Cardiac muscle cell (in vitro differentiated cells and primary cell): ENCODE measurements at places on chromosomes 7 and 10.

DNA sequence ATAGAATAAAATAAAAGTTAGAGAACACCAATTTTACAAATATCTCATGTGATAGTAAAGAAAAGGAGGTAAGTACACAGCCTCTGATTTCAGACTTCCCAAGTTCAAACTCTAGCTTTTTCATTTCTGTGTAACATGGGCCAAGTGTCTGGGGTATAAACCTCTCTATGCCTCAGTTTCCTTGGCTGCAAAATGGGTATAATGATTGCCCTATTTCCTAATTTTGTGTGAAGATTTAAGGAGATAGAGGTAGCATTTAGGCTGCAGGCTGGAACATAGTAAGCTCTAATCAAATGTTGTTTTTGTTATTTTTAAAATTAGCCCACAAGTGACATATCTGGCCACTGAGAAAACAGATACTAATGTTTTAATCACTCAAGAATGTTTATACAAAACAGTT, 26.1 kb upstream of the EPC1 start:
- no peak for DNase-seq

DNA sequence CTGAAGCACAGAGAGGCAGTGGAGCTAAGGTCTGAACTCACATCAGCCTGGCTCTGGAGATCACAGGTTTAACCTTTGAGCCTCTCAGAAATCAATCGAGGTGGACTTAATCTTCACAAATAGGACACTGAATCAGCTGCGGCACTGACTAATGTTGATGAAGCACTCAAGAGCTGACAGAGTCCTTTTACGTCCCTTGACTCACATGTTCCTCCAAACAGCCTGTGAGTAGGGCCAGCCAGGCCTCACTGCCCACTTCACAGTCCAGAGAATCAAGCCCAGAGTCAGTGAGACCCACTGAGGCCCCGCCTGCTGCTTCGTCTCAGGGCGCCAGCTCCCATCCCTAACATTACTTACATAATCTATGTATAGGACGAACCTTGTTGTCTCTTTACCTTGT, 63.1 kb downstream of the TNS3 start:
- DNase-seq, result no peak

- no peak for DNase-seq
These were observed 4.4 kb upstream of the LZTS2 start for GRCh38 chr10:100995181-100995580.

- DNase-seq, result peak; percentile 73
These were observed 129.0 kb downstream of the BICC1 start for GRCh38 chr10:58641708-58642107.

DNA sequence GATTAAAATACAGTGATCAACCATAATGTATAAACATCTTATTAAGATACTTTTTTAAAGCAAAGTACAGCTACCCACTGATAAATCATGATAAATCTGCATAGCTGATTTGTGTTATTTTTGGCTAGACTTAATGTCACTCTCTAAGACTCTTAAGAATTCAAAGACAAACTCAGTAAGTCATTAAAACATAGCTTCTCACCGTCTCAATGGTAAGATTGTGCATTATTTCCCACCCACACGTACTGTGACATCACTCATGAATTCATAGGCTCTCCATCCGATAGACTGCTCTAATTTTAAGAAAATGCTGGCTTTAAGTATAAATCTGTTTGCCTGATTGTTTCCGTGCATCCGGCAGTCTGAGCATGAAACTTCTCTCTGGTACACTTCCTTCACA, 266.1 kb downstream of the GLI3 start:
- DNase-seq, result no peak

DNA sequence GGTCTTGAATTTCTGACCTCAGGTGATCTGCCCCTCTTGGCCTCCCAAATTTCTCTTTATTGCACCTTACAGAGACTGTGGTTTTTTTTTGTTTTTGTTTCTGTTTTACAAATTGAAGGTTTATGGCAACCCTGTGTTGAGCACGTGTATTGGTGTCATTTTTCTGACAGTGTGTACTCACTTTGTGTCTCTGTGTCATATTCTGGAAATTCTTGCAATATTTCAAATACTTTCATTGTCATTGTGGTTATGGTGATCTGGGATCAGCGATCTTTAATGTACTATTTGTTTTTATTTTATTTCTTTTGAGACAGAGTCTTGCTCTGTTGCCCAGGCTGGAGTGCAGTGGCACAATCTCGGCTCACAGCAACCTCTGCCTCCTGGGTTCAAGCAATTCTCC, 89.8 kb downstream of the PRTFDC1 start:
- no peak for DNase-seq

- no peak for DNase-seq
These were observed 36.2 kb downstream of the ZCCHC24 start for GRCh38 chr10:79409038-79409725.

- no peak for DNase-seq
These were observed 1237.3 kb downstream of the XPNPEP1 start for GRCh38 chr10:108685863-108686531.

DNA sequence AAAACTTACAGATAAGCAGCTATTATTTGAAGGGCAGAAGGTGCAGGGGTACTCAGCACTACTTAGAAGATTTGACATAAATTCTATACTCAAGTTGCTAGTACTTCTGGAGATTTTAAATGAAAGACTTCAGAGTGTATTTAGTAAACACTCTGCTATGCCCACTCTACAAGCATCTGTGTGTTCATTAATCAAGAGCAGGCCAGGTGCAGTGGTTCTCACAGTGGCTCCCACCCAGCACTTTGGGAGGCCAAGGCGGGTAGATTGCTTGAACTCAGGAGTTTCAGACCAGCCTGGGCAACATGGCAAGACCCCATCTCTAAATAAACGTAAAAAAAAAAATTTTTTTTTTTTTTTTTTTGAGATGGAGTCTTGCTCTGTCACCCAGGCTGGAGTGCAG, 38.9 kb upstream of the TOMM7 start:
- no peak for DNase-seq

GRCh38 chr10:20871970-20872369, 25.1 kb downstream of the NEBL start:
- DNase-seq, result no peak

DNA sequence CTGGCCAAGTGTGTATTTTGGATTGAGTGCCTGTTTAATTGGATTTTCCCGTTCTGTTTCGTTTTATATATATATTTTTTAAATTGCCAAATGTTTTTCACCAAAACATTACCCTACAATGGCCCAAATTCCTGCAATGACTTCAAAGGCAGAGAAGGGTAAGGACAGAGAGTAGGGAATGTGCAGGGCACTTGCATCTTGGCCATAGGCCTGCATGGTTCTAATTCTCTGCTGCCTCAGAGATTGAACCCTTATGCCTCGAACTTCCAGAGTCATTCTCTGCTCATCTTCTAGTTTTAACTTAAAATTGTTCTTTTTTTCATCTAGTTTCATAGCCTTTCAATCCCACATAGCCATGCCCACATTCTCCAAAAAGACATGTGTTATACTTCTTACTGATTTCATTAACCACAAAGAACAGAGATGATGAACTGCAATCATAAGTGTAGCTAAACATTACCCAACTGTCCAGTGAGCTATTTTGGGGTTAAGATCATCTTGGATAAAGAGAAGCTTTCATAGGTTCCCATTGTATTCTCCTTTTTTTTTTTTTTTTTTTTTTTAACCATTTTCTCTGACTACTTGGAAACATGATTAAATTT, 177.6 kb downstream of the PLXDC2 start:
- peak; percentile 85 for DNase-seq

DNA sequence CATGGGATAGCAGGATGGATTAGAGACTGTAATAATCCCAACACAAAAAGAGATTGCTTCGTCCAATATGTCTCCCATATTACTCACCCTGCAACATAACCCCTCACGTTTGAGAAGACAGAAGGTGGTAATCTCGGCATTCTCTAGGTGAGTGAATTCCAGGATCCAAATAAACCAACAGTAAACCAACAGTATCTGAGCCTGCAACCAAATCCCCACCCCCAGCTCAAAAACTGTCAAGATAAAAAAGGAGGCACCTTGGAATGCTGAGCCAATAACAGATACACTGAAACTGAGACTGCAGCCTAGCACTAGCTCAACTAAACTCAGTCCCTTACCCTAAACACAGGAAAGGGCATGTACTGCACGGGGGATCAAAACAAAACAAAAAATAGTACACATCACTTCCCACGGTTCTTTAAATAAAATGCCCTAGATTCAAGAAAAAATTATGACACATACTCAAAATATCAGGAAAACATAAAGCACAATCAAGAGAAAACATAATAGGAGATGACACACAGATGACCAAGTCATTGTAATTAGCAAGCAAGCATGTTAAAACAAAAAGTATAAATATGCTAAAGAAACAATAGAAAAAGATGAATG, 28.0 kb downstream of the IPMK start:
- no peak for DNase-seq

GRCh38 chr10:117542706-117543224, at the start of gene EMX2:
Gene EMX2 (plus strand): TSS chr10:117542746. CDS start chr10:117543268, 522 bp downstream.
- no peak for DNase-seq

DNA sequence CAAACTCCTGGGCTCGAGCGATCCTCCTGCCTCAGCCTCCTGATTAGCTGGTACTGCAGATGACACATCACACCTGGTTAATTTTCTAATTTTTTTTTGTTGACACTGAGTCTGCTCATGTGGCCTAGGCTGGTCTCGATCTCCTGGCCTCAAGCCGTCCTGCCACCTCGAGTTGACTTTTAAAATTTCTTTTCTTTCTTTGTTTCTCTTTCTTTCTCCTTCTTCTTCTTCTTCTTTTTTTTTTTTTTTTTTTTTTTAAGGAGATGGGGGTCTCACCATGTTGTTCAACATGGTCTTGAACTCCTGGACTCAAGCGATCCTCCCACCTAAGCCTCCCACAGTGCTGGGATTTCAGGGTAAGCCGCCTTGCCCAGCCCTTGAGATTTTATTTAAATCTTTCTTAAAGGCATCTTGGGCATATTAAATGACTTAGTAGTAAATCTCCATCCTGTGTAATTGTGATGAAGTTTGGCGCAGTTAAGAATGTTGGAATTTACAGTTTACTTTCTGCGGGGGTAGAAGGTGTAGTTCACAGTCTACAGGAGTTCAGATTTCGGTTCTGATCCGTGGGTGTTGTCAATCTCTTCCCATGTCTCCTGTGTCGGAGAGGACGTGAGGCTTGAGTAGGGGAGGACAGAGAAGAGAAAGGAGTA, 1.0 kb upstream of the ITGA8 start:
- DNase-seq, result no peak

- peak; percentile 52 for DNase-seq
These were observed 191.2 kb upstream of the PRSS1 start for GRCh38 chr7:142557971-142558582.

- DNase-seq, result no peak
These were observed 382.2 kb upstream of the ZMIZ1 start for GRCh38 chr10:78686444-78687060.

GRCh38 chr10:98589691-98590090, 143.0 kb upstream of the HPS1 start:
- DNase-seq, result no peak

GRCh38 chr10:85615556-85615955, 751.0 kb downstream of the GRID1 start:
- DNase-seq, result no peak

- DNase-seq, result peak; percentile 92
These were observed at the start of gene ELN for GRCh38 chr7:74027683-74028320. Gene ELN (plus strand): TSS chr7:74028173. CDS start chr7:74028188, 15 bp downstream.

DNA sequence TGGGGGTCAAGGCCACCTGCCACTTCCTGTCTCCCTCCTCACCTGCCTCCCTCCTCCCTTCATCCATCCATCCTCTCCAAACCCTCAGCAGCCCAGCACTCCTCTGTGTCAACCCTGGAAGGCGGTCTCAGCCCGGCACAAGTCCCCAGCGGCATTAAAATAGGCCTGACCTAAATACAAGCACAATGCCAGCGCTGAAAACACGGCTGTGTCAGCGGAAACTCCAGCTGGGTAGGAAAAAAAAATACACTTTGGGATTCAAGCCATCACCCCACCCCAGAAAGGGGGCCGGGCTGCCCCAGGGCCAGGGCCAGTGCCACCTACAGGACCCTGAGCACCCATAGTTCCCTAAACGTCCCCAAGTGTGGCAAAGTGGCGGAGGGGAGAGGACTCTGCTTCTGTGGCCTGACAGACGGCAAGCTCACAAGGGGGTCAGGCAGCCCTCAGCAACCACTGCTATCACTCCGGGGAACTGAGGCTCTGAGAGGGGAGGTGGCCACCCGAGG, 22.7 kb upstream of the GTF2IRD1 start:
- DNase-seq, result no peak

DNA sequence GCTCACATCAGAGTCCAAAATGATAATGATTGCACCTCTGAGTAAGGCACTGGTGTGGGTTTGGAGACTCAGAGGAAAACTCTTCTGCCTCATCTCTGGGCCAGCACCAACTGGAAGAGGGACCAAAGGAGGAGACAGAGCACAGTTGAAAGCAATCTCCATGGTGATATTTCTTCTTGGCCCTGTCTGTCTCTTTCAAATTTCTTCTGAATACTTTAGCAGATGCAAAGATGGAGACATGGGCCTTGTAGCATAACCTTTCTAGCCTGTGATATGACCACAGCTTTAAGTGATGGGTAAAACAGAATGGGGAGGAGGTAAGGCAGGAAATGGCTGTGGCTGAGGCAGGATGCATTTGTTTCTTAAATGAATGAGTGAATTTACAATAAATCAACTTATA, 12.2 kb upstream of the GIMAP7 start:
- no peak for DNase-seq

DNA sequence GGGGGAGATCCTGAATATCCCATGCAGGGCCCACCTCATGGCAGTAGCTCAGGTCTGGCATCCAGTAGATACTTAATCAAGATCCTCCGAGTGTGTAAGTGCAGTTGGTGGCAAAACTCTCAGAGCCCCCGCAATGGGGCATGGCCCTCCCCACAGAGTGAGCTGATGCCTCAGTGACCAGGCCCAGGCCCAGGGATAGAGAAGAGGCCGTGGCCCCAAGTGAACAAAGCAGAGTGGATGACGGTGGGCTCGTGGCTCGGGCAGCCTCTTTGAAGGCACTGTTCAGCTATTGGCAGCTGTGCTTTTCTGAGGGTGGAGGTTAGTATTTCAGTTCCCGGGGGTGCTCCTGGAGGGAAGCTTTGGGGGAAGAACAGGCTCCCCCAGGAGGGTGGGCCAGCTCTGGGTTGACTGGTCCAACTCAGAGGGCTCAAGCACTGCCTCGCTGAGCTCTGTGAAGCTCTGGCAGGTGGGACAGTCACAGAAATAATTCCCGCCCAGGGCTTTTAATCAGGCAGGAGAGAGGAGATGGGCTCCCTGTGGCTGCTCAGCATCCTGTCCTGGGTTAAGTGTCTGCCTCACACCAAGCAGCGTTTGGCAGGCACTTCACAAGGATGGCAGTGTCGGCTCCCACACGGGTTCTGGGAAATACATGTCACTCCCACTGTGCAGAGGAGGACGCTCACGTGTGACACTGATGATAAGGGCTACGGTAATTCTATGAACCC, 583.6 kb downstream of the TCERG1L start:
- DNase-seq, result no peak

GRCh38 chr7:42511027-42511426, 274.0 kb upstream of the GLI3 start:
- DNase-seq, result peak; percentile 16

DNA sequence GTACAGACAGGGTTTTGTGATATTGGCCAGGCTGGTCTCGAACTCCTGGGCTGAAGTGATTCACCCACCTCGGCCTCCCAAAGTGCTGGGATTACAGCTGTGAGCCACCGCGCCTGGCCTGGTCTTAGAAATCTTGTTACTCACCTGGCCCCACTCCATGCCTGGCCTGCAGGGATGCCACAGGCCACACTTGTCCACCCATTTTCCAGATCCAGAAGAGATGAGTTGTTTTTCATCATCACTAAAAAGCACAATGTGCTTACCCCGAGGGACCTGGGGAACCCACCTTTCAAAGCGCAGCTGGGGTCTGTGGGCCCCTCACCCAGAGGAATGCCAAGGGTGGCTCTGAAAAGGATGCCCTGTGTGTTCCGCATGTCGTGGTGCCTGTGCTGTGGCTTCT, 134.2 kb downstream of the TACC2 start:
- no peak for DNase-seq

GRCh38 chr10:84460520-84460919, 132.1 kb downstream of the CCSER2 start:
- no peak for DNase-seq
